ENCODE measurements at places on chromosomes 4 and X.

DNA sequence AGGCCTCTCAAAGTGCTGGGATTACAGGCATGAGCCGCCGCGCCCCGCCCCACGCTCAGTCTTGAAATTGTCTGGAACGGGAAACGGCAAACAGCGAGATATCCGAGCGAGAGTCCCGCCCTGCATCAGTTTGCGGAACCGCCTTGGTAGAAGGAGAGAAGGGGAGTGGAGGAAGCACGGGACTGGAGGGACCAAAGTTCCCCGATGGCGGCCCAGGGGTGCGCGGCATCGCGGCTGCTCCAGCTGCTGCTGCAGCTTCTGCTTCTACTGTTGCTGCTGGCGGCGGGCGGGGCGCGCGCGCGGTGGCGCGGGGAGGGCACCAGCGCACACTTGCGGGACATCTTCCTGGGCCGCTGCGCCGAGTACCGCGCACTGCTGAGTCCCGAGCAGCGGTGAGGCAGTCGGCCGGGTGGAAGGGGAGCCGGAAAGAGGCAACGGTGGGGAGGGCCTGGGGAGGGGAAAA is at the start of gene BST1:
Gene BST1 (plus strand): TSS at position 125 of the 463 bp plus-strand sequence. CDS start 80 bp downstream, at position 205.
- DNase-seq, result peak; percentile 21

- DNase-seq, result no peak
Measured at GRCh38 chr4:125388613-125389012, 73.9 kb downstream of the FAT4 start.

DNA sequence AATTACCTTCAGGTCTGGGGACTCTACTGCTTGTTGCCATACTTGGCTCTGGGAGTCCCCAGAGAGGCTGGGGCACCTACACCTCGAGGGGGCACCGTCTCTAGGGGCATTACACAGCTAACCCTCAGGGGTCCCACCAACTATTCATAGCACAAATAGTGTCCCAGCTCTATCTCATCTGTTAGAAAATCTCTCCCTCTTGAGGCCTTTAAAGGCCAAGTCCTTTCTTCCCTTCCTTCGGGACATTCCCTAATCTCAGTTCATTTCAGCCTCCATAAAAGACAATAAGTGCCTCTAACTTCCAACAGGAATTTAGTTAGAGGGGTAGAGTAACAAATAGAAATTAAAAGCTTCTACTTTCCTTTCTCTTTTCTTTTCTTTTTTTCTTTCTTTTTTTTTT is 55.8 kb upstream of the SORBS2 start:
- no peak for DNase-seq

GRCh38 chr4:7003176-7003878 is 39.8 kb upstream of the TADA2B start:
- no peak for DNase-seq

- no peak for DNase-seq
Measured at GRCh38 chr4:125140966-125141495, 173.7 kb upstream of the FAT4 start.

GRCh38 chrX:151177141-151178027 is 1.0 kb downstream of the GPR50 start:
- no peak for DNase-seq

DNA sequence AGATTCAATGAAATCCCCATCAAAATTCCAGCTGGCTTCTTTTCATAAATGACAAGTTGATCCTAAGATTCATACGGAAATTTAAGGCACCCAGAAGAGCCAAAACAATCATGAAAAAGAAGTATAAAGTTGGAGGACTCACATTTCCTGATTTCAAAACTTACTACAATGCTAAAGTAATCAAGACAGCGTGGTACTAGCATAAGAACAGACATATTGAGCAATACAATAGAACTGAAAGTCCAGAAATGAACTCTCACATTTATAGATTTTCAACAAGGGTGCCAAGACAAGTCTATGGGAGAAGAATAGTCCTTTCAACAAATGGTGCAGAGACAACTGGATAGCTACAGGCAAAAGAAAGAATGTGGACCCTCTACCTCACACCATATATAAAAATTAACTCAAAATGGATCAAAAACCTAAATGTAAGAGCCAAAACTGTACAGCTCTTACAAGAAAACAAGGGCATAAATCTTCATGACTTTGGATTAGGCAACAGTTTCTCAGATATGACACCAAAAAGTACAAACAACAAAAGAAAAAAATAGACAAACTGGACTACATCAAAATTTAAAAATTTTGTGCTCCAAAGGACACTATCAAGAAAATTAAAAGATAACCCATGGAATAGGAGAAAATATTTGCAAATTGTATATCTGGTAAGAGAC is 28.5 kb downstream of the SASH3 start:
- no peak for DNase-seq

- no peak for DNase-seq
Measured at GRCh38 chr4:105451346-105451745, 22.5 kb downstream of the PPA2 start.

- no peak for DNase-seq
Measured at GRCh38 chr4:8818063-8818881, 53.4 kb downstream of the HMX1 start.

DNA sequence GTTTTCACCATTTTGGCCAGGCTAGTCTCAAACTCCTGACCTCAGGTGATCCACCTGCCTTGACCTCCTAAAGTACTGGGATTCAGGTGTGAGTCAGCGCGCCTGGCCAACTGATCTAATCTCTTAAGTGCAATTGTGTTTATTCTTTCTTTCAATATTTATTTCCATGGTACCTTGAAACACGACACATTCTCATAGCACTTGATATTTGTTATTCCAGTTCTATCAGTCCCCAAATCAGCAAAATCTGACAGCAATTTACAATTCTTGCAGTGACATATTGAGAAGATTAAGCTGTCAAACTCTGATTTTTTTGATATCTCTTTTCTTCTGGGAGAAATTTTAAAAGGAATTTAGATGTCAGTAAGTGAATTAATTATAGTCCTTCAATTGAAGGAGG is 218.1 kb upstream of the FAT4 start:
- DNase-seq, result no peak
